ENCODE measurements at places on chromosomes 4 and X.

DNA sequence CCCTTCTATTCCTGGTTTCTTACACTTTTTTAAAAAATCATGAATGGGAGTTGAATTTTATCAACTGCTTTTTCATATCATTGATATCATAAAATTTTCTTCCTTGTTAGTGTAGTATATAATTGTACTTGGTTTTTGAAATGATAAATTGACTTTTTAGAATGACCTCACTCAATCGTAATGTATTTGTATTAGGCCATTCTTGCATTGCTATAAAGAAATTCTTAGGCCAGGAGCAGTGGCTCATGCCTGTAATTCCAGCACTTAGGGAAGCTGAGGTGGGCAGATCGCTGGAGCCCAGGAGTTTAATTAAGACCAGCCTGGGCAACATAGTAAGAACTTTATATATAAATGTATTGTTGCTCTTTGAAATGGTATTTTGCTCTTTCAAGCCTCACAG is 6.3 kb downstream of the EXOC1 start:
- H3K4me1 ChIP-seq: peaks cover 5% of the 10 kb centered on the region
- no peak for DNase-seq
- H3K36me3 ChIP-seq: peaks cover 3% of the 10 kb centered on the region
- no peaks in the 10 kb centered on the region for H3K27me3 ChIP-seq

DNA sequence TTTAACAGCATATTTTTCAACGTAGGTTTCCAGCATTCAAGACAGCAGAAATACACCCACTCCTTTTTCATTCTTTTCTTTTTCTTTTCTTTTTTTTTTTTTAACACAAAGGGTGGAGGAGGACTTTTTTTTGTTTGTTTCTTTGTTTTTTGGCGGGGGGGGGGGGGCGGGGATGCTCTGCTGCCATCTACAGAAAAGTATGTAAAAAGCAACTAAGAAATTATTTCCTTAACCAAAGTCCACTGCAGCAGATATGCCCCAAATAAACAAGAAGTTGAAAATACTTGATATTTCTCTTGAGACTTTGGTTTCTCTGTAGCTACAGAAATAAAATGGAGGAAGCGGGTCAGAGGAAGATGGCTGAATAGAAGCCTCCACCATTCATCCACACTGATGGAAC is 63.2 kb upstream of the PBDC1 start:
- H3K4me1 ChIP-seq: no peaks in the 10 kb centered on the region
- no peaks in the 10 kb centered on the region for H3K27me3 ChIP-seq
- H3K4me3 ChIP-seq: no peak overlapping the region
- H3K36me3 ChIP-seq: no peaks in the 10 kb centered on the region
- DNase-seq: no peak
- H3K27ac ChIP-seq: no peak overlapping the region

GRCh38 chr4:44662623-44663005 is 11.2 kb upstream of the YIPF7 start:
- H3K36me3 ChIP-seq: no peaks in the 10 kb centered on the region
- H3K4me3 ChIP-seq: no peak overlapping the region
- H3K4me1 ChIP-seq: no peaks in the 10 kb centered on the region
- no peaks in the 10 kb centered on the region for H3K27me3 ChIP-seq
- no peak for DNase-seq
- no peak overlapping the region for H3K27ac ChIP-seq

GRCh38 chrX:119895843-119896326 is at the start of gene AKAP14:
AKAP14 (plus strand) TSS chrX:119895893; CDS start chrX:119903224, 7,331 bp downstream.
- DNase-seq: no peak
- H3K27ac ChIP-seq: no peak within 1 kb of the TSS
- H3K27me3 ChIP-seq: no peaks in the 10 kb centered on the region
- no peak within 1 kb of the TSS for H3K4me3 ChIP-seq

GRCh38 chr4:170122252-170122651 is 32.5 kb upstream of the AADAT start:
- no peaks in the 10 kb centered on the region for H3K4me1 ChIP-seq
- H3K27ac ChIP-seq: no peak overlapping the region
- H3K36me3 ChIP-seq: no peaks in the 10 kb centered on the region
- H3K4me3 ChIP-seq: no peak overlapping the region

- no peak overlapping the region for H3K4me3 ChIP-seq
- H3K4me1 ChIP-seq: peaks cover 13% of the 10 kb centered on the region
- H3K36me3 ChIP-seq: no peaks in the 10 kb centered on the region
- no peak overlapping the region for H3K27ac ChIP-seq
Observed at GRCh38 chr4:2800691-2801596, 8.1 kb downstream of the SH3BP2 start.

DNA sequence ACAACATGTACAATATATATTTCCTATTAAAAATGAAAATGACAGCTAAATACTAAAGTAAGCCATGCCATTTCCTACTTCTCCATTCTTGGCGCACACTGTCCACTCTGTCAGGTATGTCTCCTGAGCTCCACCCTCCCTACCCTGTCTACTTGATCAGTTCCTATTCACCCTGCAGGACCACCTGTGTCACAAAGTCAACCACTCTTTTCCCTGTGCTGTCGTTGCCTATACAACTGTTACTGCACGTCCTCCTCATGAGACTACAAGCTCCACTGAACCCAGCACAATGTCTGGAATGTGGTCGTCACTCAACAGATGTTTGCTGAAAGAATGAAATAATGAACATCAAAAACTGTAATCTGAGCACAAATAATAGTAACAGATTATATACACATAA is 54.9 kb downstream of the SLC9A7 start:
- no peak overlapping the region for H3K27ac ChIP-seq
- no peaks in the 10 kb centered on the region for H3K36me3 ChIP-seq
- no peaks in the 10 kb centered on the region for H3K4me1 ChIP-seq
- DNase-seq: no peak
- H3K4me3 ChIP-seq: no peak overlapping the region
- no peaks in the 10 kb centered on the region for H3K27me3 ChIP-seq

- no peak overlapping the region for H3K27ac ChIP-seq
- peak; percentile 47 for DNase-seq
- no peak overlapping the region for H3K4me3 ChIP-seq
- H3K27me3 ChIP-seq: no peaks in the 10 kb centered on the region
Observed at GRCh38 chrX:12497832-12498591, 293.2 kb upstream of the PRPS2 start.

- peaks cover 11% of the 10 kb centered on the region for H3K36me3 ChIP-seq
- no peak overlapping the region for H3K27ac ChIP-seq
- H3K27me3 ChIP-seq: peaks cover 15% of the 10 kb centered on the region
- peaks cover 45% of the 10 kb centered on the region for H3K4me1 ChIP-seq
- DNase-seq: no peak
Observed at GRCh38 chr4:52036886-52037530, 1.1 kb downstream of the SGCB start.

DNA sequence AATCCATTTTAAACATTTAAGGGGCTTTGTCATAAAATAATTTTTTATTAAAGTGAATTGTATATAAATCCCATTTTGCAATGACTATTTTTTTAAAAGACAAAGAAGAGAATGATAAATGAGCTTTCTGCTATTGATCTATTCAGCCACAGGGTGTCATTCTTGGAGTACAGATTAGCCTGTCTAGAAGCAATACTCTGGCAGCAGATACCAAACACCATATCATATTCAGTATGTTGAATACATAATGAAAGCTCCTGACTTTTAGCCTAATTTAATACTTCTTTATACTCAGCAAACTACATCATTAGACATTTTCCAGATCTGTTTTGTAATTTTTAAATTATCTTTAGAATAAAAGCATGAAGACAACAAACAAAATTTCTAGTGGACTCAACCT is 496.3 kb downstream of the PDGFC start:
- peak; percentile 11 for DNase-seq
- no peak overlapping the region for H3K4me3 ChIP-seq
- H3K36me3 ChIP-seq: no peaks in the 10 kb centered on the region
- H3K27me3 ChIP-seq: no peaks in the 10 kb centered on the region
- H3K4me1 ChIP-seq: no peaks in the 10 kb centered on the region

DNA sequence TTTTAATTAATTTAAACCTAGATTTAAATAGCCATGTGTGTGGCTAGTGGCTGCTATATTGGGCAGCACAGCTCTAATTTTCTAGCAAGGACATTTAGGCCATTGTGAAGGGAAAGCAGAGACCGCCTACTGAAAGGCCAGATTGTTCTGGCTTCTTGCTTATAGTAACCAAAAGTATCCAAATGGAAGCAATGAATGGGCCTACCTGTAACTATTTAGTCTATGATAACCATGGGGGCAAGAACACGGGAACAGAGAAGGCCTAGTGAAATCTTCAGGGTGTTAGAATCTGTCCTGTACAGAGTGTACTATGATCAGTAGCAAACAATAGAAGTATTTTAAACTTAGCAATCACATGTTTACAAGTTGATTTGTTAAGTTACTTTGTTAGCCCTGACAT is 16.5 kb upstream of the HPRT1 start:
- no peaks in the 10 kb centered on the region for H3K4me1 ChIP-seq
- H3K36me3 ChIP-seq: no peaks in the 10 kb centered on the region

- H3K4me1 ChIP-seq: peaks cover 7% of the 10 kb centered on the region
- H3K27me3 ChIP-seq: no peaks in the 10 kb centered on the region
- H3K36me3 ChIP-seq: no peaks in the 10 kb centered on the region
- no peak overlapping the region for H3K27ac ChIP-seq
Observed at GRCh38 chr4:182869697-182870096, 47.5 kb downstream of the DCTD start.

GRCh38 chrX:68695206-68695845 is 47.9 kb downstream of the STARD8 start:
- no peak for DNase-seq
- H3K4me1 ChIP-seq: no peaks in the 10 kb centered on the region

DNA sequence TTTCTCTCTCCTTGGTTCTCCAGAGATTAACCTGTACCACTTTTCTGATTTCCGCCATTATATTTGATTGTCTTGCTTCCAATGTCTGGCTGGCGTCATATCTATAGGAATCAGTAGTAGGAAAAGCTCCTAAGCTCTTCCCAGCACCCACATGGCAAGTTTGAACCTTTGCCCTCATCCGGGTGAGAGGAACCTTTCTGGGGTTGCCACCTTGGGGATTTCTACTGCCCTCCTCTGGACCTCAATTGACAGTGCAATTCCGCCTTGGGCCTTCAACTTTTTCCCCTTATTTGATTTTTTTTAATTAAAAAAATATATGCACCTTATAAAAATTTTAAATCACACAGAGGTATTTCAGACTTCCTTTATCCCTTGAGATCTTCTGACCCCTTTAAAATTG is 2.0 kb upstream of the CXorf66 start:
- peak; percentile 2 for DNase-seq
- H3K36me3 ChIP-seq: no peaks in the 10 kb centered on the region
- H3K27me3 ChIP-seq: peaks cover 15% of the 10 kb centered on the region
- no peak overlapping the region for H3K4me3 ChIP-seq
- no peak overlapping the region for H3K27ac ChIP-seq

GRCh38 chrX:56554870-56555269 is 8.6 kb upstream of the UBQLN2 start:
- H3K36me3 ChIP-seq: no peaks in the 10 kb centered on the region
- no peak overlapping the region for H3K4me3 ChIP-seq
- no peaks in the 10 kb centered on the region for H3K27me3 ChIP-seq
- no peak for DNase-seq
- H3K4me1 ChIP-seq: no peaks in the 10 kb centered on the region
- H3K27ac ChIP-seq: no peak overlapping the region

- H3K4me1 ChIP-seq: no peaks in the 10 kb centered on the region
- H3K27me3 ChIP-seq: no peaks in the 10 kb centered on the region
- no peaks in the 10 kb centered on the region for H3K36me3 ChIP-seq
- DNase-seq: no peak
- no peak overlapping the region for H3K27ac ChIP-seq
Observed at GRCh38 chr4:146061610-146062334, 113.7 kb upstream of the LSM6 start.

GRCh38 chr4:79015411-79015810 is 76.2 kb upstream of the PAQR3 start:
- no peaks in the 10 kb centered on the region for H3K4me1 ChIP-seq
- no peak for DNase-seq
- no peak overlapping the region for H3K4me3 ChIP-seq
- no peaks in the 10 kb centered on the region for H3K36me3 ChIP-seq

GRCh38 chr4:7000421-7001176 is 42.6 kb upstream of the TADA2B start:
- H3K4me3 ChIP-seq: no peak overlapping the region
- no peaks in the 10 kb centered on the region for H3K4me1 ChIP-seq
- no peak overlapping the region for H3K27ac ChIP-seq
- no peak for DNase-seq
- H3K27me3 ChIP-seq: no peaks in the 10 kb centered on the region

GRCh38 chrX:5730556-5730955 is 498.1 kb downstream of the NLGN4X start:
- H3K4me1 ChIP-seq: no peaks in the 10 kb centered on the region
- no peak overlapping the region for H3K27ac ChIP-seq
- H3K36me3 ChIP-seq: no peaks in the 10 kb centered on the region
- DNase-seq: no peak
- H3K27me3 ChIP-seq: no peaks in the 10 kb centered on the region

DNA sequence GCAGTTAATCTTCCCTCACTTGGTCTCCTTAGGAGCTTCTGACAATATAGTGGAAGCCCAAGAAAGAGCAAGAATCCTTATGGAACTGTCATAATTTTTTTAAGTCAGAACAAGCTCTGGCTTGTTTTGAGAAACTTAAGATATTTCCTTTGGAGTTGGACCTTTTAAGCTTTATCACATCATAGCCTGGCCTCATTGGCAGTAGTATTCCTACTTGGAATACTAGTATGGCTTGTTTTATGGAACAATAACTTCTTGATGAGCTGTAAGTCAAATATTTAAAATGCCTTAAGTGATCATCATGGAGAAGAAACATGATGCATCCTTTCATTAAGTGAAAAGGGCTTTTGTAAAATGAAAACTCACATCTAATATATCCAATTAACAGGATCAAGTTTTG is 78.0 kb upstream of the NRK start:
- no peaks in the 10 kb centered on the region for H3K4me1 ChIP-seq
- no peaks in the 10 kb centered on the region for H3K27me3 ChIP-seq
- H3K4me3 ChIP-seq: no peak overlapping the region
- H3K36me3 ChIP-seq: no peaks in the 10 kb centered on the region
- no peak overlapping the region for H3K27ac ChIP-seq

- no peak overlapping the region for H3K27ac ChIP-seq
- no peaks in the 10 kb centered on the region for H3K36me3 ChIP-seq
- DNase-seq: no peak
Observed at GRCh38 chrX:38129366-38129765, 91.3 kb downstream of the SRPX start.

- H3K36me3 ChIP-seq: no peaks in the 10 kb centered on the region
- no peaks in the 10 kb centered on the region for H3K4me1 ChIP-seq
- no peaks in the 10 kb centered on the region for H3K27me3 ChIP-seq
Observed at GRCh38 chr4:175418516-175418915, 393.5 kb downstream of the GPM6A start.

- no peak for DNase-seq
- H3K27me3 ChIP-seq: no peaks in the 10 kb centered on the region
- no peaks in the 10 kb centered on the region for H3K36me3 ChIP-seq
- H3K4me3 ChIP-seq: no peak overlapping the region
- no peaks in the 10 kb centered on the region for H3K4me1 ChIP-seq
Observed at GRCh38 chr4:104188301-104188700, 306.4 kb downstream of the CXXC4 start.

- no peak for DNase-seq
- H3K4me1 ChIP-seq: no peaks in the 10 kb centered on the region
- no peak overlapping the region for H3K4me3 ChIP-seq
- H3K36me3 ChIP-seq: no peaks in the 10 kb centered on the region
- H3K27me3 ChIP-seq: no peaks in the 10 kb centered on the region
- no peak overlapping the region for H3K27ac ChIP-seq
Observed at GRCh38 chrX:31336419-31336818, 264.6 kb upstream of the FTHL17 start.

GRCh38 chrX:134599184-134599914 is 58.9 kb downstream of the PLAC1 start:
- no peaks in the 10 kb centered on the region for H3K36me3 ChIP-seq
- DNase-seq: no peak
- no peaks in the 10 kb centered on the region for H3K27me3 ChIP-seq
- H3K4me3 ChIP-seq: no peak overlapping the region
- H3K27ac ChIP-seq: no peak overlapping the region

- no peaks in the 10 kb centered on the region for H3K36me3 ChIP-seq
- H3K4me1 ChIP-seq: no peaks in the 10 kb centered on the region
- no peak overlapping the region for H3K27ac ChIP-seq
- peak; percentile 72 for DNase-seq
- H3K27me3 ChIP-seq: no peaks in the 10 kb centered on the region
Observed at GRCh38 chr4:116358633-116359222, 726.6 kb downstream of the TRAM1L1 start.

Measured in neural progenitor cell (in vitro differentiated cells).